OCI-M1 (cell line): ENCODE measurements at places on chromosomes 7 and 10.

DNA sequence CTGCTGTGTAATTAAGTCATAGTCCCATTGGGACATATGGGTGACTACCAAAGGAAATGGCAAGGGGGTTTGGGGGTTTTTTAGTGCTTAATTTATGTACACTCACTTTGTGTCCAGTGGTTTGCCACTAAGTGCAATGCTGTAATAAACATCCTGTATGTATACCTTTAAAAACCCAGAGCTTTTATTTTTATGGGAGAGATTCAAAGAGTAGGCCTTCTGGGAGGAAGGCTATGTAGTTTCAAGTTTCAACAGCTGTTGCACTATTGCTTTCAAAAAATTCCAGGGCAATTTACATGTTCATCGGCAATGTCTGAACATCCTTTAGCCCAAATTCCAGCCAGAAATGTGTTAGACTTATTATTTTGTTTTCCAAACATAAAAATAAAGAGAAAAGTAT, 744.7 kb downstream of the XPNPEP1 start:
- no peak for DNase-seq

DNA sequence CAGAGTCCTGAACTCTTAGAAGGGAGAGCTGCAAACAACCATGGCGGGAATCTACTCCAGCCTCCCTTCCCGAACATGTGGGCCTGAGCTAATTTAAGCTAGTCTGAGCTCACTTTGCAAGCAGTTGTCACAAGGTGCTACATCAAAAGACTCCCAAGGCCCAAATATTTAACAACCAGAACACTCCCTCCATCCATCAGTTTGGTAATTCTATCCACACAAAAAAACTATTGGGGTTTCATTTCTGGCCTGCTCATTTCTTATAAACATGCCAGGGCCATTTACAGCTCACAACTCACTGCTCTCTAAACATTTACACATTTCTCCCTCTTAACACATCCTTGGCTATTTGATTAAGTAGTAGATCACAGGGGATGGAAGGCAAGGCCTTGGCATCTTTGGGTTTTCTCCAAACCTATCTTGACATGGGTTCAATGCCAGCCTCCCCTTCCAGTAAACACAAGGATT, 263.4 kb downstream of the KCNMA1 start:
- no peak for DNase-seq

DNA sequence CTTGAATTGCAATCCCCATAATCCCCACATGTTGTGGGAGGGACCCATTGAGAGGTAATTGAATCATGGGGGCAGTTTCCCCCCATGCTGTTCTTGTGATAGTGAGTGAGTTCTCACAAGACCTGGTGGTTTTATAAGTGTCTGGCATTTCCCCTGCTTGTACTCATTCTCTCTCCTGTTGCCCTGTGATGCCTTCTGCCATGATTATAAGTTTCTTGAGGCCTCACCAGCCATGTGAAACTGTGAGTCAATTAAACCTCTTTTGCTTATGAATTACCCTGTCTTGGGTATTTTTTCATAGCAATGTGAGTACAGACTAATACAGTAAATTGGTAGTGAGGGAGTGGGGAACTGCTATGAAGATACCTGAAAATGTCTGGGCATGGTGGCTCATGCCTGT, 65.0 kb downstream of the ANKRD7 start:
- no peak for DNase-seq

GRCh38 chr7:83827036-83827435, 178.1 kb upstream of the SEMA3E start:
- DNase-seq: no peak

GRCh38 chr10:132467464-132468149, 70.0 kb upstream of the INPP5A start:
- DNase-seq: no peak

DNA sequence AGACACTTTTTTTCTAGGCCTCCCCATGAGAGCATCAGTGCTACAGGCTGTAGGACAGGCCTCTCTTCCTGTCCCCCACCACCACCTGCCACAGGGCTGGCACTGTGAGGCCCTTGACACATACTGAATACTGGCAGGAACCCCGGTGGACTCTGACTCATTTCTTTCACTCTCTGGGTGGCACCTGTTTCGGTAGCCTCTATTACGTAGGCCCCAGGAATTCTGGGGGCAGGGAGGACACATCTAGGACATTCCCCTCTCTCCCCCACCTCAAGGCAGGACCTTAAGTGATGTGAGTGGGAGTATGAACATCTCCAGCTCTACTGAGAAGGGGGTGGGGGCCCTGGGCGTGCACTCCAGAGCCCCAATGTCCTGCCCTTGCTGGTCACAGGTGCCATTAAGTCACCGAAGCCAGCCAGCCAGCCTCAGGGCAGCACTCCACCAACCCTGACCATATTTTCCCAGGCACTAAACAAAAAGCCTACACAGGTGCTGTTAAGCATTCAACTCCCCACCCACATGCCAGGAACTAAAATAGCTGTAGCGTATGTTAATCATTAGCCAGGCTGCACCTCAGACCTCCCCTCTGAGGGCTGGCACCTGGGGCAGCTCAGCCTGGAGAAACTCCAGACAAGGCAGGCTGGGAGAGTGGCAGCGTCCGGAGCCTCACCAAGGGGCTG, 8.9 kb downstream of the ANXA11 start:
- DNase-seq: no peak

- DNase-seq: peak; percentile 63
Observed at GRCh38 chr10:3784510-3785250, at the start of gene KLF6. KLF6 (minus strand) TSS chr10:3785209; CDS start chr10:3785014, 195 bp downstream.

DNA sequence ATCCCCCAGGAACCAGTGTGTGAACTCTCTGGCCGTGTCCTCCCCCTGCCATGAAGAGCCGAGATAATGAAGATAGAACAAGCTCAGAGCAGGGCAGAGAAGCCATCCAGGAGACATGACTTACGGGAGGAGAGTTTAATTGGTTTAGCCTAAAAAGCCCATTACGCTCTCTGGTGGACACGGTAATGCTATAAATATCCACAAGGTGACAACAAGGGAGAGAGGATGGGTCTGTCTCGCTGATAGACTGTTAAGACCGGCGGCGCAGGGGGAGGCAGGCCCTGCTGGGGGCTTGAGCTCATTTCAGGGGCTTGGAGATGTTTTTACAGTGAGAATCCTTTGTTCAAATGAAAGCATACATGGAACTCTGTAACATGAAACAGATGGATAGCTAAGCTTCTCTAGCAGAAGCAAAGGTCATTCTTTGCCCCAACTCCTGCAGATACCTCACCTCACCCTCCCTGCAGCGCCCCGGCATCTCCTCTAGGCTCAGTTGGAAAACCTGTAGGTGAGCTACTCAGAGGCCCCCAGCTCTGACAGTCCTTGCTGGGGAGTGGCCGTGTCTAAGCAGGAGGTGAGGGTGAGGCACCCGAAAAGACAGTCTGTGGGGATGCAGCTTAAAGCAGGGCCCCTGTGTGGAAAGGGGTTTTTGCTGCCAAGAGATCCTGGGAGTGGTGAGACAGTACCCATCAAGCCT, 40.8 kb upstream of the LOXL4 start:
- DNase-seq: no peak

GRCh38 chr10:5343561-5343960, 21.2 kb upstream of the UCN3 start:
- DNase-seq: peak; percentile 60

GRCh38 chr10:77377678-77378352, 259.8 kb downstream of the KCNMA1 start:
- no peak for DNase-seq

GRCh38 chr10:26566525-26567350, 128.6 kb downstream of the APBB1IP start:
- DNase-seq: no peak

- DNase-seq: no peak
Observed at GRCh38 chr7:135822376-135822775, 73.8 kb upstream of the FAM180A start.

DNA sequence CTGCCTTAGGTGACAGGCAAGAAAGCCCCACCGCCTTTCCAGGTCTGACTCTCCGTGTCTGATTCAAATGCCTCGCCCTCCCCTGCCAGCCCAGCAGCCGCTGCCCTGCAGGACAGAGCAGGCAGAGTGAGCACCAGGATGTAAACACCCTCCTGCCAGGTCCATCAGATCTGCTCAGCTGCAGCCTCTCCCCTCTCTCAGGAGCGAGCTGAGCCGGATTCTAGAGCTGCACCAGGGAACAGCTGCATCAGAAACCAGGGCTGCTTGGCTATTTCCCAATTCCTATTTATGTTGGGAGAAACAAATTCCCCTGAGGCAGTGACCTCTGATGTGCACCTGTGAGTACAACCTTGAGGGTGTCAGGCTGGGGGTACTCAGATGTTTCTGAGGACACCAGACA, 121.5 kb upstream of the ZMIZ1 start:
- DNase-seq: no peak

DNA sequence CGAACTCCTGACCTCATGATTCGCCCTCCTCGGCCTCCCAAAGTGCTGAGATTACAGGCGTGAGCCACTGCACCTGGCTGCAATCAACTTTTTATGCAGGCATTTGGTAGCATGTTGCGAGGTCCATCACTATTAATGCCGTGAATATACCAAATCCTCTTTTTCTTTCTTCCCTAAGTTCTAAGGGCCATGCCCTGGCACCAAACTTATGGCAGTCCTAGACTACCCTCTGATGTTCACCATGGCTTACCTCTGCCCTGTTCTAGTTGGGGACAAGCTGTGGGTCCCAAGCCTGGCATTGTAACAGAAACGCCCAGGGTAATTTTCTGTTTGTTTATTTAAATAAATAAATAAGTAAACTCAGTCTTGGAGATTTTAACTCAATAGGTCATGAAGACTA, 13.3 kb downstream of the PRSS2 start:
- DNase-seq: no peak

- no peak for DNase-seq
Observed at GRCh38 chr10:15341502-15342128, 29.5 kb downstream of the FAM171A1 start.

GRCh38 chr10:35442592-35442991, 106.3 kb downstream of the CCNY start:
- no peak for DNase-seq

GRCh38 chr10:82148764-82149163, 273.8 kb downstream of the NRG3 start:
- no peak for DNase-seq

GRCh38 chr10:102593804-102594079, 50.5 kb upstream of the TRIM8 start:
- no peak for DNase-seq

GRCh38 chr10:58647376-58648112, 134.9 kb downstream of the BICC1 start:
- no peak for DNase-seq

DNA sequence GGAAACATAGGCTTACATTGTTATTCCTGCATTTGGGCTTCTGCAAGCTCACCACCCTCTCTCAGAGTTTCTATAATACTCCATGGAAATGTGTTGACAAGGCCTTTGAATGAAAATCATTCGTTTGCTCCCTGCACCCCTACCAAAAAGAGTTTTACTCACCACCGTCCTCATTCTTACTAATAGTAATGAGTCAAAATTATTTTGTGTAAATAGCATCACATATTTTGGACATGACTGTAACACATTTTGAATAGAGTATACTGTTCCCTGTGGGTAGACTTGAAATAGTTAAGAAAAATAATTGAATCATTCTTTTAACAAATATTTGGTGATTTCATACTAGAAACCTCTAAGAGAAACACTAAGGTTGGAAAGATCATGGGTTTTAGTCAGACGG, 84.6 kb downstream of the AKAP9 start:
- DNase-seq: no peak

DNA sequence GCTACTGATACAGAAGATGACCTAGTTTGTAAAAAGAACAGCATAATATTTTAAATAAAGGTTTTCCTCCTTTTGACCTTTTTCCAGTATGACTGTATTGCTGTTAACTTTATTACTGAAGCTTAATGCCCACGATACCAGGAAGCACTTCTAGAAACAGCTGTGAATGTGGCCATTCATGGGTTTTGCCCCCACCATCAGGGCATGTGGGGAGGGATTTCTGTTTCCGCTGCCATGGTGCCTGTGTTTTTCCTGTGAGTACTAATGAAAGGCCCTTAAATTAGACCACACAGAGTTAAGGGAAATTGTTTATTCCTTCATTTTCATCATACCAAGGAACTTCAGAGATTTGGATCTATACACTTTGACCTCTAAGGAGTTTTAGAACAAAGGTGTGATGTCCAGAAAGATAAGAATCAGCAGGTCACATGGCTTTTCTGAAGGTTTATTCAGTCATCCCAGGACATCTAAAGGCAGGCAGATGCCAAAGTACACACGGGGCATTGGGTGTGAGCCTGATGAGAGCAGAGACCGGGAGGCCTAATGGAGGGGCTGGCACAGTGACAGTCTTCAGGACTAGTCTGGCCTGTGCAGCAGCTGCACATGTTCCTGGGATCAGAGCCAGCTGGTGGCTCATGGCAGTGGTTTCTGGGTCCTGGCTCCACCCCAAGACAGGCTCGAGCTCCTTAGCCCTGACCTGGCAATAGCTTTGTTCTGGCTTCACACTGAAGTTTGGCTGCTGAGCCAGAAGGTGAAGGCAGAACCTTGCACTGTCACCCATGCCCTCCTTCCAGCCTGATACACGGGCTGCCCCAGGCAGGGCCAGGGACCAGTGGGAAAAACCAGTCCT, 190.9 kb downstream of the REEP3 start:
- peak; percentile 33 for DNase-seq

GRCh38 chr7:113128031-113128430, 9.7 kb upstream of the SMIM30 start:
- no peak for DNase-seq

GRCh38 chr7:17239683-17240521, 58.5 kb upstream of the AHR start:
- peak; percentile 20 for DNase-seq

DNA sequence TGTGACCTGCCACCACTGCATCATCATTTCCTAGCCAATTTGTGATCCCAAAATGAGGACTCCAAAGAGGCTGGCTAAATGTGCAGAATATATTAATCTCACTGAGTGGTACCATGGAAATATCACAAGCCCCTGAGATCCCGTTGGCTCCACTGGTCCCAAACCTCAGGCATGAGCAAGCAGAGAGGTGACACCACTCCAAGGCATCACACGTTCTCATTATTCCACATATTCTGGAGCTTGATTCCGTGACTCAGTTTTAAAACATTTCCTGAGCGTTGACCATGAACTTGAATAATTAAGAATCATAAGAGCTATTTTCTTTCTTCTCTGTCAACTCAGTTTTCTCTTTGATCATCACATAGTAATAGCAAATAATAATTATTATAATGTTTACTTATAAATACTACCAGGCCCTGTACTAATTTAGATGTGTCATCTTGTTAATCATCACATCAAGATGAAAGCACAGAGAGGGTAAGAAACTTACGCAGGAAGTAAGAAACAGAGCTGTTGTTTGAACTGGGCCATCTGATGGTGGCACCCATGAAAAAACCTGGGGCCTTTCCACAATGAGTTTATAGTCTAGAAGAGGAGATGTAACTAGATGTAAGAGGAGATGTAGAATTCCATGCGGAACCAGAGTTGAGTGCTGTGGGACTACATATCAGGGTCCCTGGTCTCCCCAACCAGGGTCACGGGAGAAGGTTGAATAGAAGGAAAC, 3.5 kb downstream of the APBB1IP start:
- DNase-seq: no peak
